Vagina (tissue), 2 donors: ENCODE measurements at places on chromosomes 4 and X.

- DNase-seq, result no peak
These were observed 816.8 kb downstream of the RPA4 start for GRCh38 chrX:97700547-97700946.

- DNase-seq, result no peak
These were observed 2.4 kb downstream of the TCEAL1 start for GRCh38 chrX:103631145-103631544.

- no peak for DNase-seq
These were observed 31.9 kb downstream of the BMP15 start for GRCh38 chrX:50942471-50942870.

DNA sequence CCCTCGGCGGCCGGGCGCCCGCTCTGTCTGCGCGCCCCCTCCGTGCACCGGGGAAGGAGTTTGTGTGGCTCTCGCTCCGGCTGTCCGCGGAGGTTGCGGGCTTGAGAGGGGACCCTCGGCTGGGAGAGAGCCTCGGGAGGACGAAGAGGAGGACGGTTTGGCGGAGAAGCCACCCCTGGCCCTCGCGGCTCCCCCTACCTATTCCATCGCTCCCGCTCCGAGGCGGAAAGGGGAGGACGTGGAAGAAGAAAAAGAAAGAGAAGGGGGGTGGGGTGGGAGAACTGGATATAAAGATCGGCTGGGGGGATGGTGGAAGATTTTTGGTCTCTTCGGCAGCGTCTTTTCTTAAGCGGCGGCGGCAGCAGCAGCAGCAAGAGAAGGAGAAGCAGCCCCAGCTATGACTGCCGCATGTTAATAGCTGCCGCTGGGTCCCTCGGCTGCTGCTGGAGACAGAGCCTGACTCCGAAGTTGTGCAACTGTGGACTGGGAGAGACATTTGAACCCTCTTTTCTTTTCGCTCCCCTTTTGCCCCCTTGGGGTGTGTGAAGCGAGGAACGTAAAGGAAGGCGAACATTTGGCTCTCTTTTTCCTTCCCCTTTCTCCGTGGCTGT lies 895 bp downstream of the ADGRL3 start:
- DNase-seq, result no peak

GRCh38 chrX:69496183-69496582 lies 7.9 kb upstream of the NALF2 start:
- DNase-seq, result no peak

DNA sequence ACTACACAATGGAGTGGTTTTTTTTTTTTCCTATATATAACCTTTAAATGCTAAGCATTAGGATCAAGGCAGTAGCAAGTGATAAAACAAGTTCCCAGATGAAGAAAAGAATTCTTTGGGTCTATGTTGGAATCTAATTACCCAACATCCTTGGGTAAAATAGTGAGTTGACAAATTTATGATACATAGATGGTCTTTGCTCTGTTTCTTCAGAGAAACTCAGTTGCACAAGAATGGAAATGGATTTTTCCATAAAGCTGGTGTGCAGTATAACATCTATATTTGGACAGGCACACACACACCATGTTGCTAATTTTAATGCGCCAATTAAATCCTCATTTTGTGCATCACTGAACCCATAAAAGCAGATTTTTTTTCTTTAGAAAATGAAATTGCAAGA lies 137.0 kb upstream of the MED14 start:
- DNase-seq, result no peak

DNA sequence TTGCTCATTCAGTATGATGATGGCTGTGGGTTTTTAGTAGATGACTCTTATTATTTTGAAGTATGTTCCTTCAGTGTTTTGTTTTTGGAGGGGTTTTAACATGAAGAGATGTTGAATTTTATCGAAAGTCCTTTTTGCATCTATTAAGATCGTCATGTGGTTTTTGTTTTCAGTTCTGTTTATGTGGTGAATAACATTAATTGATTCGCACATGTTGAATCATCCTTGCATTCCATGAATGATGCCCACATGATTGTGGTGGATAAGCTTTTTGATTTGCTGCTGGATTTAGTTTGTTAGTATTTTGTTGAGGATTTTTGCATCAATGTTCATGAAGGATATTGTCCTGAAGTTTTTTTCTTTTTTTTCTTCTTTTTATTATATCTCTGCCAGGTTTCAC lies 347.4 kb upstream of the EPHA5 start:
- DNase-seq, result no peak

- no peak for DNase-seq
These were observed 408.0 kb upstream of the SPOCK3 start for GRCh38 chr4:167642250-167642649.

- no peak for DNase-seq
These were observed 169.5 kb downstream of the ARHGAP10 start for GRCh38 chr4:147901388-147901787.

DNA sequence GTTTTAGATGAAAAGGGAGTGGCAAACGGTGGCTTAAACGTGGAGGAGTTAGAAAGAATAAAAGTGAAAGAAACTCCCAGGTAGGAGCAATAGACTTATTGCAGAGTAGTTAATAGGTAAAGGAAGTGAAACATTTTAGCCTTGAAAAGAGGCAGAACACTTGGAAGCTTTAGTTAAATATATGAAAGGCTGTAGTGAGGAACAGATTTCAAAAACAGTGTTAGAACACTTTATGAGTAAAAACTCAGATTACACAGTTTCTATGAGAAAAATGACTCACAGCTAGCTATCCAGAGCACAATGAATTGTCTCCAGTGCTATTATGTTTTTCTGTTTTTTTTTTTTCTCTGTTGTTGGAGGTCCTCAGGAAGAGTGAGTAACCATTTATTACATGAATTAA lies 45.8 kb downstream of the TACR3 start:
- no peak for DNase-seq

DNA sequence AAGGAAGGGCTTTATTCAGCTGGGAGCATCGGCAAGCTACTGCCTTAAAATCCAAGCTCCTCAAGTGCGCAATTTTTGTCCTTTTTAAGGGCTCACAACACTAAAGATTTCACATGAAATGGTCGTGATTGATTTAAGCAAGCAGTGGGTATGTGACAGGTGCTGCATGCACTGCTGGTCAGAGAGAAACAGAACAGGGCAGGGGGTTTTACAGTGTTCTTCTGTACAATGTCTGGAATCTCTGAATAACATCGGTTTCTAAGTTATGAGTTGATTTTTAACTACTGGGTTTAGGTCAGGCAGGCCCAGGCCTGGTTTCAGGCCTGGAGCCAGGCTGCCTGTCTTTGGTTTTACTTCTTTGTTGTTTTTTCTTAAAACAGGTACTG lies 6.0 kb downstream of the UGT2B17 start:
- no peak for DNase-seq

DNA sequence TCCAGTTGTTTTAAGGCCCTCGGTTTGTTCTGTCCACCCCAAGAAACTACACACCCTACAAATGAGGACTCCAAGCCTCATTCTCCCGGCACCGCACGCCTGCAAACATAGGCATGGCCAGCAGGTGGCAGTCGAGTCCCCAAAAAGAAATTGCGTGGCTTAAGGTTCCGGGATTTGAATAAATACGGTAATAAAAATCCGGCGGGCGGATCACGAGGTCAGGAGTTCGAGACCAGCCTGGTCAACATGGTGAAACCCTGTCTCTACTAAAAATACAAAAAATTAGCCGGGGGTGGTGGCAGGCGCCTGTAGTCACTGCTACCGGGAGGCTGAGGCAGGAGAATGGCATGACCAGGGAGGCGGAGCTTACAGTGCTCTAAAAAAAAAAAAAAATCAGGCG lies 21.8 kb upstream of the CSF2RA start:
- no peak for DNase-seq

DNA sequence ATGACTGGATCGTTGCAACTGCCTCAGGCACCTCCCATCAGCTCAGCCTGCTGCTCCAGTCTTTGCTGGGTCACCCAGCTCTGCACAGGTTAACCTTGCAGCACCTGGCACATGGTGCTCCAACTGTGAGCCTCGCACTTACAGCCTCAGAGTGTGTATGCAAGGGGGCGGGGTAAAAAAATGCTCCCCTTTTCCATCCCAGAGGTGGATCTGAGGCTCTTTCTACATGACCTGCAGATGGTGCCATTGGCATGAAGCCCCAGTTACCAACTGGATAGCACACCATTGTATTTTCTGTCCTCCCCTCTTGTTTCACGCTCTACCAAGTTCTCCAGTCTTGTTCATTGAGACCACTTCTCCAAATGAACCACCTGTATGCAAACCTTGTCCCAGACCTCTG lies 46.2 kb upstream of the TRPC3 start:
- no peak for DNase-seq

- no peak for DNase-seq
These were observed 961 bp upstream of the MBNL3 start for GRCh38 chrX:132489578-132490419.

GRCh38 chr4:4327652-4328121 lies 37.6 kb downstream of the ZBTB49 start:
- DNase-seq, result no peak

- no peak for DNase-seq
These were observed 204.8 kb upstream of the NUDT6 start for GRCh38 chr4:123127218-123127617.

DNA sequence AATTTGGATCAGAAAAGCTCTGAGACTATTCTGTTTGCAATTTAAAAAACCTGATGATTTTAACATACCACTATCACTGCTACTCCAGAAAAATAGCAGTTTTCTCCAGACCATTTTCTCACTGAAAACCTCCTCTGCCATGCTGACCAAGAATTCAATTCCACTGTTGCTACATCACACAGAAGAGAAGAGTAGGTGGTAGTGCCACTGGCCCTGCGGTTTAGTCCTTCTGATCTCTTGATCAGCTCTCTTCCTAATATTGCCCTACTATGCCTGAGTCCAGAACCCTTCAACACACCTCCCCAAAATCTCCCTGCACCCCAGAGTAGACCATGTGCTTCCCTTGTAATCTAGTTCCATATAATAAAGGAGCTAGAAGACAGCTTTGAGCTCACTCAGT lies 55.8 kb upstream of the HS3ST1 start:
- no peak for DNase-seq

DNA sequence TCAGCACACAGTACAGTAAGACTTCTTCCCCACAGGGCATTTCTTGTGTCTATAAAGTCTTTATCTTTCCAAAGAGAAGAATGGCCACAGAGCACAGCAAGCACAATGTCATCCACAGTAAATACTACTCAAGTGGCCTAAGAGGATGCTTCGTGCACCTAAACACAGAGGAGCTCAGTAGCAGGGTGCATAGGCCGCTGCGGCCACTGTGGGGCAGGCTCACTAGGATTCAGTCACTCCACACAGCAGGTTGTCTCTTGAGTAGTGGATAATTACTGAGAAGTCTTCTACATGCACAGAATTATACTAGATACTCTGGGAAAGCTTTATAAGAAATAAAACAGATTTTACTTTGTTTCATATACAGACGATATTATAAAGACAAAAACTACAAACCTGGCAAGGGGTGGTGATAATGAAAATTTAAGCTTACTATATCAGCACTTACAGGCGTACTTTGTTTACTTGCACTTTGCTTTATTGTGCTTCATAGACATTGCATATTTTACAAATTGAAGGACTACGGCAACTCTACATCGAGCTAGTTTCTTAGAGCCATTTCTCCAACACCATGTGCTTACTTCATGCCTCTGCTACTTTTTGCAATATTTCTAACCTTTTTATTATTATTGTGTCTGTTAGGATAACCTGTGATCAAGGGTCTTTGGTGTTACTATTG lies 78.5 kb downstream of the PRDM5 start:
- DNase-seq, result no peak

- DNase-seq, result peak; percentile 29
These were observed 44.1 kb upstream of the UPRT start for GRCh38 chrX:75229774-75230173.

GRCh38 chr4:63790377-63790776 lies 618.9 kb downstream of the TECRL start:
- no peak for DNase-seq

DNA sequence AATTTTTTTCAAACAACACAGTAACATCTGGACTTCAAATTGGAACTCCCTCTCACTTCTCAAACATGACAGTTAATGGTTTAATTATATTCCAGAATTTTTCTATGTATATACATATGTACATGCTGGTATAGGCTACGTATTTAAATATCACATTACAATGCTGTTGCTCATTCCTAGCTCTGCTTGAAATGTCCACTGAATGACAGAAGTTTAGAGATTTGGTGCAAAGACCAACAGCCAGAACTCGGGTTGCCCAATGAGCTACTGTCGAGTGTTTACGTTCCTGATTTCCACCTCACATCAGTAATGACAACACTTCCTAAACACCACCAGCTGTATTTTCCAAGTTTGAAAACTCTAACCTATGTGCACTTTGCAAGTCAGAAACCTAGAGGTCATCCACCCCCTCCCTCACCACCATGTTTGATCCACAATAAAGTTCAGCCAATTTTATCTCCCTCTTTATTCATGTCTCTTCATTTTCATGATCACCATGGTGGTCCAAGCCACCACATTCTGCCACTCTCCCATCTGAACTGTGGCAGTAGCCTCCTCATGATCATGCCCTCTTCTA lies 49.3 kb upstream of the RPL34 start:
- DNase-seq, result no peak

DNA sequence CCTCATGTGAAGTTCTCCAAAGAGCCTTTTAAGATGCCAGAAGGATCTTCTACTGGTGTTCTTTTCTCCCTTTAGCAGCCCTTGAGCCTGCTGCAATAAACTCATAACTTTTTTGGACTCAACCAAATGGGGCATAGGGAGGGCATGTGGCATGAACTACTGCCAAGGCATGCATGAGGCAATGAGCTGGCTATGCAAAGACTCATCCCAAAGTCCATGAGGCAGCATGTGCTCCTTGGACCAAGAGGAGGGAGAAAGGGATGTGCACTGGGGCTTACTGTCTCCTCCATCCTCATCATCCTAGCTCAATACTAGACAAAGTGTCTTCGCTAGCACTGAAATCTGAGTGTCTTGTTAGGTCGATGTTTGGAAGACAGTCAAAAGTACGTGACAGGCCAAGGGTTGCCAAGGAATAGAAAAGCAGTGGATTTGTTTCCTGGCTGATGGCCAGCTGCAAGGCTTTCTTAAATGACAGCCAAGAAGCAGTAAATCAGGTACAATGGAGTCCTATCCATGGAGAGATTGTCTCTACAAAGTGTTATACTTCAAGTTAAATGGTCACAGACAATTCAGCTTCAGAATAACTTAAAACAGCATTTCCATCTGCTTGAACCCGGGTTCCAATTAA lies 44.5 kb upstream of the ATXN3L start:
- no peak for DNase-seq

DNA sequence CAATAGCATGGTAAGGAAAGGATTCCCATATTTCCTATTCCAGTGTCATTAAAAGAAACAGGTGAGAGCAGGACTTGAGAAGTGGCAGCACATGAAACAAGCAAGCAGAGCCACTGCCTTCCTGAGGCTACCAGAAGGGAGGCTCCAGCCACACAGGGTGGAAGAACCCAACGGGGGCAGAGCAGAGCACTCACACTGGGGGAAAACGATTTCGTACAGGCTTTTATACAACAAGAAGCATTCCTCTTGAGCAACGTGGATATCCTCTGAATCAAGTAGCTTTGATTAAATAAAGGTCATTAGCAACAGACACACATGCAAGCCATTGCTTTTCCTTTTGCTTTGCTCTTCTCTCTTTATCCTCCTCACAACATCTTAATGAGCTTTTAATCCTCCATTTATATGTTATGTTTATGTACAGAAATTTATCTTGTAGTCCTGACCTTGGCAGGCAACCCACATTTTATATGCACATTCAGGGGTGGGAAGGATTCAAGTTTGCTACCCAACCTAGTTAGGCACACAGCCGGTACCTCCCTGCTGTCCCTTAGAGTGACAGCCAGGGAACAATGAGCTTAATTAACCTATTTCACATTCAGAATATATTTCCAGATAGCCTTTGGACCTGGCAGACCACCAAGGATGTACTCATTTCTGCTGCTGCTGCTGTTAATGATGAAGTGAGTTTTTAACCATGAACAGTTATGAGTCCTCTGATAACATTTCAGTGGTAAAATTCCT lies 202.1 kb downstream of the ARHGAP24 start:
- no peak for DNase-seq

GRCh38 chr4:180060159-180060889 lies 2182.9 kb upstream of the TENM3 start:
- no peak for DNase-seq
